Activated CD8-positive, alpha-beta memory T cell treated with anti-CD3 and anti-CD28 coated beads for 24 hours (primary cell): ENCODE measurements at places on chromosomes 7 and 10.

DNA sequence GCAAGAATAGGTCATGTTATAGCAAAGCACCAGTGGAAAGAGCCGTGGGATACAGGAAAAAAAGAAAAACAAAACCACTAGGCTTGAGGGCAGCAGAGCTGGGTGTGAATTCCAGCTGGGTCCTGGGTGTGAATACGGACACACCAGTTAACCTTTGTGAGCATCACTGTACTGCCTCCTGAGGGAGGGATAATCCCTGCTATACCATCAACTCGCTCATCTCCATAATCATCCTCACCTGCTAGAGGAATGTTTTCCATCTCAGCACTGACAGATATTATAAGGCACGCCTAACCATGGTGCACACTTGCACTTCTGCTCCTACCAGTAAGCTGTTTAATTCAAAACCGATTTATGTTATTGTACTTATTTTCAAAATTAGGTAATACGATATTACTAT is 62.2 kb downstream of the GSAP start:
- no peak for DNase-seq

GRCh38 chr7:130900471-130901076 is 166.6 kb upstream of the KLF14 start:
- DNase-seq, result peak; percentile 65

- DNase-seq, result no peak
Observed at GRCh38 chr10:31622978-31623377, 304.0 kb downstream of the ZEB1 start.

DNA sequence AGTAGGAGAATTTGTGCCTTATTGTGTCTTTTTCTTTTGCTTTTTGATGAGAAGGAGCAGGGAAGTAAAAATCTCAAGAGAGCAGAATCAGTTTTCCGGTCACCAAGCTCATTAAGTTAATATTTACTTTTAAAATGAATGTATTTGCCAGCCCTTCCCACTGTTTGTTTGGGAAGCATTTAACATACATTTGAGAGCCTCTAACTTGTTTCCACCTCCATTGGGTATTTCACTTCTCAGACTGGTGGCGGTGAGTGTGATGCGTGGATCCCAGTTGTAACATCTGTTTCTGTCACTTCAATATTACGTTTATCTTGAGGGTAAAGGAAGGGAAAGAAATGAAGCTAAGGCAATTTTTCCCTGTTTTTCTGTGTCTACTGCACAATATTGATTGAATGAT is 22.8 kb downstream of the CDK14 start:
- DNase-seq, result no peak

GRCh38 chr7:44749992-44750391 is 1.3 kb downstream of the ZMIZ2 start:
- no peak for DNase-seq

DNA sequence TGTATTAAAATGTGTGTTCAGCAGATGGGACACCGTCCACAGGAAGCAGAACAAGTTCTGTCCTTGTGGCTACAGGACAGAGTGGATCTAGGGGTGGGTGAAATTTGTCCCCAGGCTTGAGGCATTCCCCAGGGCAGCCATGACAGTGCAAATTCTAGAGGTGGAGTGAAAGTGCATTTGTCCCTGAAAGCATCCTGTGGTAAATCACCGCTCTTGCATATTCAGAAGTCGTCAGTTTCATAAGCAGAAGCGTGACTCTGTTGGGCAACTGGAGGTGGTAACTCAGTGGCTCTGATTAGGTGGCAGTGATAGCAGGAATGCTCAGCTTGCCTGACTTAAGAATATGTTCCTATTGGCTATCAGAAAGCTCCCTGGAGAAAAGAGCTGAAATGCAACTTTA is 96.6 kb downstream of the SNX10 start:
- DNase-seq, result no peak

DNA sequence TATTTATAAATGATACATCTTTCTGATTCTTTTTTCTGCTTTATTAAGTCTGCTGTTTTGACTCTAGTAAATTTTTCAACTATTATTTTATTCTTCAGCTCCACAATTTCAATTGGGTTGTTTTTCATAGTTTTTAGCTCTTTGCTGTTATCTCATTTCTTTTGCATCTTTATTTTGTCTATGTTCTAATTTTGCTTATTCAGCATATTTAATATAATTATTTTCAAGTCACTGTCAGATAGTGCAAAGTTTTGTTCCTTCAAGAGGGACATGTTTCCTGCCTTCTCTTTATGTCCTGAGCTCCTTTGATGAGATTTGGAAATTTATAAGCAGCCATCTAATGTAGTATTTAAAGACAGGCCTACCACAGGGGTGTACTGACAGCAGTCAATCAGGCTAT is 131.5 kb upstream of the ZNF722 start:
- DNase-seq, result no peak

DNA sequence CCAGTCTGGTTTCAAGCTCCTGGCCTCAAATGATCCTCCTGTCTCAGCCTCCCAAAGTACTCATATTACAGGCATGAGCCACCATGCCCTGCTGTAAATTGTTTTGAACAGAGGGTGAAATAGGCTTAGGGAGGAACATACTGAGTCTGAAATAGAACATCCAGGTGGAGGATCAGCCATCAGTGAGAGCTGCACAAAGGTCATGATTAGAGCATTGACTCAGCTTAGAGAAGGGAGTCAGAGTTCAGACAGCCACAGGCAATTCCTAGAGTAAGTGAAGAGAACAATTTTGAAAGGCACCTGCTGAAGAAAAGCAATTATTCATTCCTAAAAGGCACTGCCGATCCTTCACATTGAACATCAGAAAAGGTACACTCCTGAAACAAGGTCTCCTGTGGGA is 15.9 kb upstream of the NEBL start:
- no peak for DNase-seq

GRCh38 chr10:116353817-116354216 is 29.6 kb downstream of the CCDC172 start:
- DNase-seq, result no peak

DNA sequence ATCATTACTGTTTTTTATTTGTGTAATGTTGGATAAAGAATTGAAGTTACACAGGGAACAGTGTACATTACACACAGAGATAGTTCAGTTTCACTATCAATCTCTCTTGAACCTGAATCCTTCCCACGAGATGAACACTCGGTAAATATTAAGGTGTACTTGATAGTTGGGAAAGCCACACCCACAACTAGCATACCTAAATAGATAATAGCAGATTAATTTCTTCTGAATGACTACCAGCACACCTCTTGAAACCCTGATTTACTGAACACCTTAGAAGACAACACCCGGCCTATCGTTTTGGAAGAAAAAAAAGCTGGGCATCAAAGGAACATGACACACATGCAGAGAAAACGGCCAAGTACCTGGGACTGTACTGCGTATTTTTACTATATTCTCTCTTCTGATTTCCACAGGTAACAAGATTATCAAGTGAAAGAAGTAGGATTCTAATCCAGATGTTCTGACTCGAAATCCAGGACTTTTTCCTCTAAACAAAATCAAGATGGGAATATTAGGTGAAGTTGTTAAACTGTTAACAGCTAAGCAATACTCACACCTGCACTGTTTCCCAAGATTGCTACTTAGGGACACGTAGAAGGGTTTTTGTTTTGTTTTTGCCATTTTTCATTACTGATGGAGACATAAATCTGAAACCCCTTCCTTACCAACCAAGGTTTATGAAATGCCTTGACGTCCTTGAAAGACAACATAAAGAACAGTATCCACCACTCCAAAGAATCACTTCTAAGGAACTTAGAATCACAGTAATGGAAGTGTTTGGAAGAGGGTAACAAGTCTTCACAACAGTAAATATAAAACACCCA is 1.0 kb downstream of the CCDC186 start:
- DNase-seq, result no peak

GRCh38 chr10:44862006-44862751 is 49.0 kb upstream of the TMEM72 start:
- DNase-seq, result no peak

GRCh38 chr10:1160561-1161314 is 104.6 kb downstream of the WDR37 start:
- DNase-seq, result peak; percentile 30

DNA sequence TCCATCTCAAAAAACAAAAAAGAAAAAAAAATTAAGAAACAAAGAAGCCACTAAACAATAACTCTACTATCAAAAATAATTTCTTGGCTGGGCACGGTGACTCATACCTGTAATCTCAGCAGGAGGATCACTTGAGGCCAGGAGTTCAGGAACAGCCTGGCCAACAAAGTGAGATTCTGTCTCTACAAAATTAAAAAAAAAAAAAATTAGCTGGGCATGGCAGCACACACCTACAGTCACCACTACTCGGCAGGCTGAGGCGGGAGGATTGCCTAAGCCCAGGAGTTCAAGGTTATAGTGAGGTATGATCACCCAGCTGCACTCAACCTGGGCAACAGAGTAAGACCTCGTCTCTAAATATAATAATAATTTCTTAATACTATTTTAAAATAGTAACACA is 69.0 kb downstream of the PARD3 start:
- DNase-seq, result no peak

DNA sequence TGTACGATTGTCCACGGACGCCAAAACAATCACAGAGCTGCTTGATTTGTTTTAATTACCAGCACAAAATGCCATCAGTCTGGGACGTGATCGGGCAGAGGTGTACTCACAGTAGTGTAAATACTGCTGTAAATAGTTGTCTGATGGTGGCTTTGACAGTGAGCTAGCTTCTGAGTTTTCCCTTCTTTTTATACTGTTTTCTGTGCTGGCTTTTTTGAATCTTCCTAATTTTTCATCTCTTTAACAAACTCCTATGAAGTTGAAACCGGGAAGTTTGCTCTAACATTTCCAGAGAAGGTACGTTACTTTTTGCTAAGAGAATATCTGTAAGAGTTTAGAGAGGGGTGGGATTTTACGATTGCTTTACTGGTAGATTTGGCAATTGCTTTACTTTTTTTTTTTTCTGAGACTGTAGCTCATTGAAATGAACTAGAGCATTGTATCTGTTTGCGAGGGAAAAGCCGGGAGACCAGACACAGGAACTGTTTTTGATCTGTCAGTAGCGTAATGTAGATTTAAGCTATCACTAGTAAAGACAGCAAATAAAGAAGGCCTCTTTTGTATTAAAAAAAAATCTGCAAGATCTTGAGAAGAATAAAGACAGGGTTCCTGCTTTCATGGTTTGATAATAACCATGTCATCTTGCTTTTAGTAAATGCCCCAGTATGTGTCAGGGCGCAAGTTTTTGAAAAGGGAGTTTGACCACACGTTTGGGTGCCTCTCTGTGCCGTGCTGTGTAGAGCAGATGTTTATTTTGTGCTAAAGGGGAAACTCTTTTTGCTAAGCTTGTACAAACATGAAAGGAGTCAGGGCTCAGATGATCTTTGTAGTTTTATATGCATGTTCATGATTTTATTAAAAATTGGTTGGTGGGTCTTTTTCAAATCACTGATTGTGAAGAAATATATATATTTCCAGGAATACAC is 712 bp downstream of the FOXP2 start:
- no peak for DNase-seq

GRCh38 chr7:123748171-123748733 is 551 bp downstream of the WASL start:
- peak; percentile 71 for DNase-seq

- no peak for DNase-seq
Observed at GRCh38 chr10:43952760-43953159, 304.1 kb upstream of the ZNF32 start.

GRCh38 chr10:47339759-47340607 is 8.2 kb upstream of the RBP3 start:
- no peak for DNase-seq

- peak; percentile 45 for DNase-seq
Observed at GRCh38 chr10:47029181-47030009, 118.2 kb downstream of the PTPN20 start.

- no peak for DNase-seq
Observed at GRCh38 chr7:14289957-14290356, 300.5 kb upstream of the ETV1 start.

GRCh38 chr7:6551016-6551511 is at the start of gene GRID2IP:
Gene GRID2IP, minus strand, starts transcription at chr7:6551461. Its CDS starts 25 bp downstream, at chr7:6551436.
- no peak for DNase-seq

DNA sequence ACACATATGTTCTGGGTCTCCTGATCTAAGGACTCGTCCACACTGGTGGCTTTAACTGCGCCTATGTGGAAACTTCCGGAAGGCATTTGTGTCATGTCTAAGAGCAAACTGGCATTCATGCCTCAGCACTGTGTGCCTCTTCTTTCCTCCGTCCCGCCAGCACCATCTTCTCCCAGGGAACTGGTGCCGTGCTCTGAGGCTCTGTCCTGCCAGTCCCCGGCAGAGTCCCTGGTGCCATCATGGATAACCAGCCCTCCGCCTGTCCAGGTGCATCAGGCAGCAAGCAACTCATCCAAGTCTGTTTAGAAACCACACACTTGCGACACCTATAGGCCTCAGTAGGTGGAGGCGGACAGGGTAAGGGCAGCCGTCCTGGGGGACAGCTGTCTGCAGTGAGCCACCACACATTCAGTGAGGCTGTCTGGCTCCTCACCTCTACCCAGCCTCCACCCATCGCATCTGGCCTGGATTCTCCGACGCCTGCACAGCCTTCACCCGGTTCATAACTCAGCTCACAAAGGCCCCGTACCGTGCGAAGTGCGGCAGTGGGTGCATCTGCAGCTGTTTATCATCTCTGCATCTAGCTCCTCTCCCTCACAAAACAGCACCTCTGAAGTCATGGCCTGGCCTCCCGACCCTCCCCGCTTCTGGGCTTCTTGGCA is 162.7 kb downstream of the DIP2C start:
- DNase-seq, result no peak

DNA sequence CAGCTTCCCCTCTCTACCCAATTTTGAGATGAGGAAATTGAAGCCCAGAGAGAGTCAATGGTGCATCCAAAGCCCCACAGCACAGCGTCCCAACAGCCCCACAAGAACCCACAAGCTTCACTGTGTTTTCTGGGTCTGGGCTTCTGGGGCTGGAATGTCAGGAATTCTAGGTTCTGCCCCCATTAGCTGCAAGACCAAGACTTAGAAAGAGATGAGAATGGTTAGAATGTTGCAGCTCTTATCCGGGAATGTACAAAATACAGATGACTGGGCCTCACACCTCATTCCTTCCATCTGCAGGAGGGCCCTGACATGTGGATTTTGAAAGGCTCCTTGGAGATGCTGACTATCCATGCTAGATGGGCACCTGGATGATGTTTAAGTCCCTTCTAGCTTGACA is 6.0 kb upstream of the SGPL1 start:
- no peak for DNase-seq

DNA sequence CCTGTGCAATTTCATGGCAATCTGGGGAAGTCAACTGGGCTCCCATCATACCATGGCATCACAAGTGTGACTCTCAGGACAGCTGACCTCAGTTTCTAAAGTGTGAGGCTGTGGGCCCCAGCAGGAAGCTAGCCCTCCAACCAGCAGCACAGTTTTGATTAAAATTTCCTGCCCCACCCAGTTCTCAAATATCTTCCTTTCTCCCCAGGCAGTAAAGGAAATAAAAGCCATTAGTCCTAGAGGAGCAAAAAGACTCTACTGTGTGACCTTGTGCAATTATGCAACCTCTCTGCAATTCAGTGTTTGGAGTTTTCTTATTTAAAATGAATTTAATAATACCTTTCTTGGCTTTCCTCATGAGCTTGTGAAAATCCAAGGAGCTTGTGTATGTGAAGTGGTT is 143.1 kb upstream of the CDCA7L start:
- DNase-seq, result no peak

GRCh38 chr10:35005868-35006267 is 84.3 kb downstream of the CUL2 start:
- no peak for DNase-seq
